Esophagus muscularis mucosa (tissue), 4 donors: ENCODE measurements at places on chromosomes 3 and 15. TPM values are rescaled to one million over a fixed set of nuclear protein-coding genes. Genes with fewer than 3 reads are reported as not detected.

DNA sequence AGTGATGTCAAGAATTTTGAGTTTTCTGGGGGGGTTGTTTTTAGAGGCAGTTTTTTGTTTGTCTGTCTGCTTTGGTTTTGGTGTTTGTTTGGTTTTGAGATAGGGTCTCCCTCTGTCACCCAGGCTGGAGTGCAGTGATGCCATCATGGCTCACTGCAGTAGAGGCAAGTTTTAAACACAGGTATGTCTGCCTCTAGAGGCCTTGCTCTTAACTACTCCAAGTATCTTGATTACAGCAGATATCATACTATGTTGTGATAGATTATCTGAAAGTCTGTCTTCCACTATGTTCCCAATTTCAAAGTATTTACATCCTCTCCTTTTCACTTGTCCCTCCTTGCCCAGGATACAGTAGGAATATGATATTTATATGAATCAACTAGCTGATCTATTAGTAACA is 57.7 kb downstream of the ERC2 start:
- H3K4me1 ChIP-seq, result no peaks in the 10 kb centered on the region
- H3K4me3 ChIP-seq, result no peak overlapping the region
- no peak for DNase-seq
- no peaks in the 10 kb centered on the region for H3K36me3 ChIP-seq
- no peaks in the 10 kb centered on the region for H3K27me3 ChIP-seq

- no peaks in the 10 kb centered on the region for H3K36me3 ChIP-seq
- peaks cover 97% of the 10 kb centered on the region for H3K4me1 ChIP-seq
- H3K27me3 ChIP-seq, result no peaks in the 10 kb centered on the region
Observed at GRCh38 chr15:78065973-78066946, 11.3 kb downstream of the TBC1D2B start.

- DNase-seq, result no peak
- no peak overlapping the region for H3K4me3 ChIP-seq
- H3K36me3 ChIP-seq, result no peaks in the 10 kb centered on the region
Observed at GRCh38 chr15:68325726-68326125, 48.2 kb downstream of the FEM1B start.

DNA sequence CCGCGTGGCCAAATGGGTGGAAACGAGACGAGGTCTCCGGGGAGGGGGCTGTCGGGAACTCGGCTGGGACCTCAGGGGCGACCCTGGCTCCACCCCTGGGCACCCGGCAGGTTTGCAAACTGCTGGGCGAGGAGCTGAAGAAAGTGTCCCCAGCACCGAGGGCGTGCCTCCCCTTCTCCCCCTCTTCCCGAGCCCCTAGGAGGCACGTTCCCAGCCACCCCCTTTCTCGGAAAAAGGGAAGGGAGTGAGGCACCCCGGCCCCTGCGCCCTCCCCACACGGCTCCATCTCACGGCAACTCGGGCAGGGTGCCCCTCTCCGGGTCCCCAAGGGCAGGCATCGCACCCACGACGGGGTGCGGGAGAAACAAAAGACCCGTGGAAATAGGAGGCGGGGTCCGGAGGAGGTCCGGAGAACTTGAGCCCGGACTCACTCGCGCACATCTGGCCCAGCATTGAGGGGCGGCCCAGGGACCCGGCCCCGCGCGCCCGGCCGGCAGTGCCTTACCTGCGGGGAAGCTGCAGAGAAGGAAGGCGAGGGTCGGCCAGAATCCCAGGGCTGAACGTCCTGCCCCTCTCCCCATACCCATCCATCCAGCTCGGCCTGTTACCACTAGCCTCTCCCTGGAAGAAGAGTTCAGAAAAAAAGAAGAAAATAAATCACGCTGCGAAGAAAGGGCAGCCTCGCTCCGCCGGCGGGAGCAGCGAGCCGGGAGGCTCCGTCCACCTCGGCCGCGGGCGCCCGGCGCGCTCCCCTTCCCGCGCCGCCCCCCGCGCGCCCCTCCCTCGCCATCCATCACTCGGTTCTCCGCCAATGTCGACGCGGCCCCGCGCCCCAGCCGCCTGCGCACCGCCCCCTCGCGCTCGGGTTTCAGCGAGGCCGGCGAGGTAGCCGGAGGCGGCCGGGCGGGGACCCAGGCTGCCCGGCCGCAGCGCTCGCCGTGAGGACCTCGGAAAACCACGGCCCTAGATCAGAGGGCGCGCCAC is 16.3 kb downstream of the RGMA start:
- H3K4me3 ChIP-seq, result peak overlapping the region; percentile 93
- H3K4me1 ChIP-seq, result peaks cover 85% of the 10 kb centered on the region
- peak overlapping the region; percentile 97 for H3K27ac ChIP-seq
- no peaks in the 10 kb centered on the region for H3K36me3 ChIP-seq
- DNase-seq, result no peak
- H3K27me3 ChIP-seq, result no peaks in the 10 kb centered on the region

The LRRC15 gene
- 0.34 TPM for total RNA-seq

GRCh38 chr3:174862101-174862500 is 3.0 kb downstream of the NAALADL2 start:
- no peak overlapping the region for H3K4me3 ChIP-seq
- H3K27ac ChIP-seq, result peak overlapping the region; percentile 54
- H3K27me3 ChIP-seq, result no peaks in the 10 kb centered on the region
- H3K4me1 ChIP-seq, result peaks cover 15% of the 10 kb centered on the region

GRCh38 chr3:17639257-17639656 is 103.2 kb downstream of the TBC1D5 start:
- no peaks in the 10 kb centered on the region for H3K36me3 ChIP-seq
- no peak overlapping the region for H3K4me3 ChIP-seq
- peaks cover 11% of the 10 kb centered on the region for H3K4me1 ChIP-seq
- DNase-seq, result no peak
- H3K27me3 ChIP-seq, result no peaks in the 10 kb centered on the region

GRCh38 chr3:27653803-27654558 is 68.1 kb downstream of the EOMES start:
- H3K4me3 ChIP-seq, result no peak overlapping the region
- H3K4me1 ChIP-seq, result no peaks in the 10 kb centered on the region
- no peaks in the 10 kb centered on the region for H3K36me3 ChIP-seq
- H3K27me3 ChIP-seq, result no peaks in the 10 kb centered on the region
- no peak overlapping the region for H3K27ac ChIP-seq
